Muscle of arm (tissue), 14 donors: ENCODE measurements at places on chromosomes 2 and 18.
A peak's percentile ranks its signal among the peaks of the same experiment; 100 is the strongest.

DNA sequence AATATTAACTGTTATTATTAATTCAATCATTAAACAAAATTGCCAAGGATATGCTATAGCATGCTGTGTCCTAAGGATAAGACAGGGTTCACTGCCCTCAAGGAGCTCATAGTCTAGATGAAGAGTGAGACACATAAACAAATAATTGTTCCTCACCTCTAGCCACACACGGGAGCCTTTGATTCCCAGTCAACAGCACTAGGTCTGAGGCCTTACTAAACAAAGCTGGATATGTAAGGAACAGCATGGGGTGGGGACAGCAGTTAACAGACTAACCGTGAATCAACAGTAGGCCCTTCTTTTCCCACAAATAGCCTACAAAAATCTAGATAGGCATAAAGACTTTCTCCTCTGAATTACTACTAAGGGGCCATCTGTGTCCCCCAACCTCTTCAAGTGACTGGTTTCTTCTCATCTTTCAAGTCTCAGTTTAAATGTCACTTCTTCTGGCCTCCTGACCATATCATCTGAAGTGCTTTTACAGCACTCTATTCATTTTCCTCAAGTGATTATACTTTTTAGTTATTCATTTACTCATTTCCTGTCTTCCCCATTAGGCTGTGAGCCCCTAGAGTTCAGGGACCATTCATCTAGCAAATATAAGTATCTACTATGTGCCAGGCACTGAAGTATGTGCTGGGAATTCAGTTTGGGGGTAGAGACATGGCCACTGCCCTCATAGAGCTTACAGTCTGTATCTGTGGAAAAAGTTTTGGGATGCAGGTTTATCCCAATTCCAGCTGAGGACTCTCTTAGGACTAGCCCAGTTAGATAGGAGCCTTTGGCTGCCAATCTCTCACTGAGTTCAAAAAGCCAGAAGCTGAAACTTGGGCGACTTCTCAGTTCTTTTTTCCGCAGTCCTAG lies 29.9 kb upstream of the IHH start:
- no peak for DNase-seq

DNA sequence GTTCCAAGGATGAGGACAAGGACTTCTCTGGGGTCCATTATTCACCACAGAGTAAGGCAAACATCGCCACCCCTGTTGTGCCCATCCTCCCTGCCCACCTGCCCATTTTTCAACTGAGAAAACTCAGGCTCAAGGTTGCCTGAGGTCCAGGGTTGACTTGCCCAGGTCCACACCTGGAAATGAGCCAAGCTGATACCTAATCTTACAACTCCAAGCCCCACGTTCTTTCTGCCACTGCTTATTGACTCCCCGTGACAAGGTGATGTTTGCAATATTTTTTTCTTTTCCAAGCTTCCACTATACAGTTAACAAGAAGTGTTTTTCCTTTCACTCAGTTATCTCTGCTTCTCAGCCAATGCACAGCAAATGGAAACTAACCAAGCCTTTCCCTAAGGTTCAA lies 39.0 kb downstream of the RNF152 start:
- DNase-seq, result no peak

DNA sequence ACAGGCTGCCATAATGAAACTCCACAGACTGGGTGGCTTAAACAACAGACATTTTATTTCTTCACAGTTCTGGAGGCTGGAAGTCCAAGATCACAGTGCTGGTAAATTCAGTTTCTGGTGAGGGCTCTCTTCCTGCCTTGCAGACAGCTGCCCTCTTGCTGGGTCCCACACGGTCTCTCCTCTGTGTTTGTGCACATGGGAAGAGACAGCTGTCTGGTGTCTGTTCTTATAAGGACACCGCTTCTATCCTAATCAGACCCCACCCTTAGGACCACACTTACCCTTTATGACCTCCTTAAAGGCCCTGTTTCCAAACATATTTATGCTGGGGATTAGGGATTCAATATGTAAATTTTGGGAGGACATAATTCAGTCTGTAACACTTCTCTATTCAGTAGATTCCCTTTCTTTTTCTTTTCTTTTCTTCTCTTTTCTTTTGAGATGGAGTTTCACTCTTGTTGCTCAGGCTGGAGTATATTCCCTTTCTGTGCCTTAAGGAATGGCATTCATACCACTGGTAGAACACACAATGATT lies 18.9 kb downstream of the CTIF start:
- DNase-seq, result no peak

GRCh38 chr18:27931535-27931934 lies 245.4 kb downstream of the CDH2 start:
- DNase-seq, result no peak

- no peak for DNase-seq
Measured at GRCh38 chr2:164920430-164920829, 34.9 kb downstream of the SLC38A11 start.

GRCh38 chr18:32549248-32550110 lies 78.8 kb upstream of the GAREM1 start:
- peak; percentile 35 for DNase-seq

DNA sequence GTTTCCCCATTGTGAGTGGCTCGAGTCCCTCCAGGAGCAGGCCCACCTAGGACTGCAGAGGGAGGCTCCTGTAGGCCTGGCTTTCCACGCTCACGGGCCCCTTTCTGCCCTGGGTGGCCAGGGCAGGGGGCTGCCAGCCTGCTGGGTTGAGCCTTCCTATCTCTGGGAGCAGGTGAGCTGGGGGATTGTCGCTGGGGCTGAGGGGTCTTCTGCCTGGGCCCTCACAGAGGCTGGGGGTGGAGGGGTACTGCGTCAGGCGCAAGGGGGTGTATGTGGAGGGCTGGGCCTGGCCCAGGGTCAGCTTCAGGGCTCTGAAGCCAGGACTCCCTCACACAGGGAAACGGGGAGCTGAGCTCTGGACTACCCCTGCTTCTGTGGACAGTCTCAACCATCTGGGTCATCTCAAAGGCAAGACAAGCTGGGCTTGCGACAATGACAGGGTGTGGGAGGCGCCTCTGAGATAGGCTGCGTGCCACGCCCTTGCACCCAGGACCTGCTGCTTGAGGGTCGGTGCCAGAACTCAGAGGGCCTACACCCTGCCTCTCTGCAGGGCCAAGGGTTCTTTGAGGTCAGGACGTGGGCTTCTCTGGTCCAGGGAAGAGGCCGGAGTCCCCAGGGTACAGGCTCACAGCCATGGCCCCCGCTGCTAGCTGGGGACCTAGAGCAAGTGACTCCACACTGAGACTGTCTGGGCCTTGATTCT lies 206.1 kb downstream of the TWIST2 start:
- DNase-seq, result no peak

DNA sequence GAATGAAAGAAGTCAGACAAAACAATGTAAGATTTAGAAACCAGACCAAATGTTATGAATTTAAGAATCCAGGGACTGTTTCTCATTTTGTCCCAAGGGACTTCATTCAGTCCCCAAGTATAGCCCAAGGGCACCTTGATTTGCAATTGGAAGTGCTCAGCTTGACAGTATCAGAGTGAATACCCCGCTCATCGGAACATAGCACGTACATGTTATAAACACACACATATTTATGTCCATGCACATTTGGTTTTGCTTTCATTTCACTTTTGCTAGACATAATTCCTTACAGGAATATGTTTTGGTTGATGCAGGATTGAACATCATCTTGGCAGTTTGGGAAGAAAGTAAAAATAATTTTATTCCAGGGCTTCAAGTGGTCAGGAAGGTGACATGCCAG lies 100.2 kb downstream of the PID1 start:
- DNase-seq, result no peak

DNA sequence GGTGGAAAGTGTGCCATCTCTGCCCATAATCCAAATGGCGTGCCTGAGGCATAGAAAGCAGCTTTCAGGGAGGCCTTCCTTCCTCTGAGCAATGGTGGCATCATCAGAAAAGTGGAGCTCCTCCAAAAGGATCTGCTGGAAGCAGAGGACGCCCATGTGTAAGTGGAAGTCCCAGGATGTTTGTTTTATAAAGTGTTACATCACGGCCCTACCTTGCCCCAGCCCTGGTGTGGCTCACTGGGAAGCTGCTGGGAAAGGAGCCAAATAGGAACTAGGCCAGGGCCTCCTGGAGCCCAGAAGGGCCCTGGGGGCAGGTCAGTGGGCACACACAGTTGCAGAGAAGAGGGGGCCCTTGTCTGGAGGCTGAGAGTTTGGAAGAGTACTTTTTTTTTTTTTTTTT lies 4.2 kb upstream of the ODC1 start:
- DNase-seq, result no peak

- DNase-seq, result no peak
Measured at GRCh38 chr2:181076658-181077057, 96.3 kb downstream of the UBE2E3 start.

DNA sequence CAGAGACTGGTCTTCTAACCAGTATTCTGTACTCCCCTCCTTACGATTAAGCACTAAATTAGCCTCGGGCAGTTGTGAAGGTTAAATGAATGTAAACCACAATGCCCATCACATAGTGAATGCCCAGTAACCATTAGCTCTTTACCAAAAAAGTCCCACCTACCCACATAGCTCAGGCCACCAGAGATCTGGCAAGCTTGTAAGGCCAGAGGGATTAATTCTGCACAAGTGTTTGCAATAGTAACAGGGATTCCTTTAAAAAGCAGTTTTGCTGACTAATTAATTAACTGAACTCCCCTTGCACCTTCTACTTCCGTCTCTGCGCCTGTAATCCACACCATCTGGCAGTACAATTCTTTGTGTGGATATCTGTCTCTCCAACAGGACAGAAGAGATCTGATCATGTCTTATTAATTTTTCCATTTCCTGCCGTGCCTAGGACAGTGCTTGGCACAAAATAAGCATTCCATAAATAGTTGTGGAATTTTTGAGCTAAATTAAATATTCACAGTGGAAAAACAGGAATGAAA lies 36.2 kb upstream of the IGFBP2 start:
- no peak for DNase-seq

GRCh38 chr2:209517436-209517835 lies 93.6 kb downstream of the MAP2 start:
- no peak for DNase-seq

DNA sequence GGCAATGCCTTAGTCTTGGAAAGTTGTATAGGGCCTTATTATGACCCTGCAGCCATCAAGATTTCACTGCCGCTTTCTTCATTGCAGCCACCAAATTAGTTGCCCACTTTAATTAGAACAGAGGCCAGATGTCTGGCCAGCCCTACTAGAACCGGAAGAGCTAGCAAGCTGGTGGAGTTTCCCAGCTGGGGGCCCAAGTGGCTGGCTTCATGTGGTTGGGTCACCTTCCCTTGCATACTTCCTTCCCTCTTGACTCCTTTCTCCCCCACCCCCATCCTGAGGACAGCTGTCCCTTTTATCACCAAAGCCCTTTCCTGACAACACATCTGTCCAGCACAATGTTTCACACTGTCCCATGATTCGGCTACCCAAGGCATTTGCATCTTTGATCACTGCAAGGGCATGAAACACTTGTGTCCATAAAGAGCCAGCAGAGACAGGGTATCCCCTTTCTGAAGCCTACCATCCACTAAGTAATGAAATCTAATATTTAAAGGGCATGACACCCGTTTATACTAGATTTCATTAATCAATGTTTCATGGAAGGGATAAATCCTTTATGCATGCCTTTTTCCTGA lies 187.2 kb downstream of the BCL11A start:
- peak; percentile 13 for DNase-seq

DNA sequence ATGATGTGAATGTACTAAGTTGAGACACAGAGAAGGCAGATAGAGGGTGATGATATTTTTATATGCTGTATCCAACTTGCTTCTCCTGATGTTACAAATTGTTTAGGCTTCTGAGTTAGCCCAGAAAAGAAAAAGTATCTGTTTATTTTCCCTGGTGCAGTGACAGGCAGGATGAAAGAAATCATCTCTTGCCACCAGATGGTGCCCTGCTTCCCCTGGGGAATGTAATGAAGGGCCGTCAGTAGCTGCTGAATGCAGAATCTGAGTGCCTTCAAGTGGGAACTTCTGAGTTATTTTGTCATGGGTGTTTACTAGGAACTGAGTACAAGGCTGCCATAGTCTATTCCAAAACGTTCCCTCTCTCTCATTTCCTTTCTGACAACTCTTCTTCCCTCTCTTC lies 525.6 kb downstream of the MBD2 start:
- no peak for DNase-seq

GRCh38 chr2:95760806-95761525 lies 169.2 kb downstream of the TRIM43 start:
- no peak for DNase-seq

DNA sequence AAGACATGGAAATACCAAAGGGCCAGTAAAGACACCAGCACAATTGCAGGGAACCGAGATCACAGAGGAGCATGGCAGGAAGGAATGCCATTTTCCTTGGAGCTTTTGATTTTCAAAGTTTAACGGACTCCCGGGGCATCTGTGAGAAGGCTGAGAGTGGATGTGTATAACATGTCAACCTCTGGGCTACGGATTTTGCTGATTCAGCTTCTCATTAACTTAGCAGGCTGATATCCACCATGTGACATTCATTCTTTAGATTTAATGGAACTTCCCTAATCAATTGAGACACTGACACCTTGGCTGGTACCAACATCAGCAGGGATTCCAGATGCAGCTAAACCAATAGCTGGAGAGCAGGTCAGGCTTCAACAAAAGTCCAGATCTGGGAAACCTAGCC lies 496.6 kb upstream of the SPHKAP start:
- no peak for DNase-seq

GRCh38 chr2:239399433-239399920 lies 1.3 kb downstream of the HDAC4 start:
- DNase-seq, result peak; percentile 16

GRCh38 chr2:31931916-31932315 lies 78.9 kb downstream of the MEMO1 start:
- no peak for DNase-seq

DNA sequence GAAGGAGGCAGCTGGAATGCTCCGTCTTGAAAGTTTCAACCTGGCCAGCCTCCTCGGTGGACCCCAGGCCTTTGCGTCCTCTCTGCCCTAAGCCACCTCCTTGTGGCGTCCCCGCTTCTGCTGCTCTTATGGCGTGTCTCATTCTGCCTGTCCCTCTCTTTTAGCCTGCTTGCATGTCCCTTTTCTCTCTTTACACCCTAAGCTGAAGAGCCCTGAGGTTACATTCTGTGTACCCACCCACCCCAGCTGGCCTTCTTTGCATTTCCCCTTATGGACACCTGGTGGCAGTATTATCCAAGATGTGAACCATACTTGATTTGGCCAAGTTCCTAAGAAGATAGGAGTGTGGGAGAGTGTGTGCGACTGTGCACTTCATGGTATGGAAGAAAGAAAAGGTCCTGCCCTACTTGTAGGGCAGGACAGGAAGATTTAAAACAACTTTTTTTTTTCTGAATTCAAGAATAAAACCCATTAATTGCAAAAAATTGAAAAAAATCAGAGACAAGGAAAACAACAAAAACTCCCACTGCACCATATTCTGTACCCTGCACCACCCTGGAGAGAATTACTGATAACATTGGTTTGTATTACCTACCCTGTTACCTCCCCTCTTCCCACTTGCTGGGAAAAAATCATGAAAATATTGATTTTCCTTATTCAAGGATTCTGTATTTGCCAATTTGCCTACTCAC lies 77.4 kb downstream of the DYSF start:
- DNase-seq, result no peak

- DNase-seq, result no peak
Measured at GRCh38 chr2:101080211-101081068, 70.7 kb downstream of the TBC1D8 start.
